ENCODE measurements at places on chromosomes 13 and 19.

DNA sequence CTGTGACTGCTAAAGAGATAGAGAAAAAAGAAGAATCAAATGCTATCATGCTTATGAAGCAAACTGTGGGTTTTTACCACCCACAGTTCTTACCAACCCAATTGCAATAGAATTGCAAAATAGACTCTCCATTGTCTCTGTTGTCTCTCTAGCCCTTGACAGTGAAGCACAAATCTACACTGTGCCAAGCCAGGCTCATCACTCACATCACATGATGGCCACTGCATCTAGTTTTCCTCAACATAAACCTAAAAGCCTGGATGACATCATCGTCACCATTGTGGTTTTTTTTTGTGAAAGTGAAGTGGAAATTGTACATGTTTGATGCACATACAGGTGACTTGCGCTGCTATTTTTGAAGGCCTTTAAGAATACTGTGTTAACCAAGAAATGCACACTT, 56.1 kb downstream of the KL start:
- H3K27ac ChIP-seq, result no peak overlapping the region
- DNase-seq, result no peak
- H3K36me3 ChIP-seq, result no peaks in the 10 kb centered on the region
- H3K27me3 ChIP-seq, result no peaks in the 10 kb centered on the region
- H3K4me1 ChIP-seq, result no peaks in the 10 kb centered on the region

GRCh38 chr13:102708211-102708610, 13.4 kb upstream of the METTL21C start:
- H3K4me1 ChIP-seq, result no peaks in the 10 kb centered on the region
- no peaks in the 10 kb centered on the region for H3K36me3 ChIP-seq
- H3K4me3 ChIP-seq, result no peak overlapping the region
- H3K27me3 ChIP-seq, result peaks cover 31% of the 10 kb centered on the region
- DNase-seq, result no peak

DNA sequence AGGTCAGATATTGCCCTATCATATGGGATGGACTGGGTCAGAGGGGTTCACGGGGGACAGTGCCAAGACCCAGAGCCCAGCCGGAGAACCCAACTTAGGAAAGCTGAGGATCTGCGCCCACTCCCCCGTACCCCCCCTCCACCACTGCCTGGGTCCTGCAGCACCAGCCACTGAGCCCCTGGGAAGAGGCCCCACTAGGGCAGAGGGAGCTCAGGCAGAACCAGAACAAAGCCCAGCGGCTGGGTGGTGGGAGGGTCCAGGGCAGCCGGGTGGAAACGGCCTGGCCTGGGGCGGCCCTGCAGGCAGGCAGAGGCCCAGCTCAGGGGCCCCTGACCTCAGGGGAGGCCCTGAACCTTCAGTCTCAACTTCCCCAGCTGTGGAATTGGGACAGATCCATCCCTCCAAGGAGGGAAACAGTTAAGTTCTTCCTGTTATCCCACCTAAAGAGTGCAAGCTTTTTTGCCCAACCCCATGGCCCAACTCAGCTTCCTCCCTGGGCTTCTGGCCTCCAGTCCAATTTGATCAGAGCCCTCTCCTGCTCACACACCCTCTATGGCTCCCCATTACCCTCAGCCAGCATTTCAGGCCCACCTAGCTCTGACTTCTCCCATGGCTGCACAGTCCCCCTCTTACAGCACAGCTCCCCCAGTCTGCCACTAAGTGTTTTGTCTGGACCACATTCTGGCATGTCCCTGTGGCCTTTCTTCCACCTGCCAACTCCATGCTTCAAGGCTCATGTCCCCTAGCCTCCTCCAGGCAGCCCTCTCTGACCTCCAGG, 3.1 kb downstream of the NR2F6 start:
- no peak overlapping the region for H3K27ac ChIP-seq
- no peaks in the 10 kb centered on the region for H3K27me3 ChIP-seq
- no peak for DNase-seq
- H3K4me3 ChIP-seq, result no peak overlapping the region

DNA sequence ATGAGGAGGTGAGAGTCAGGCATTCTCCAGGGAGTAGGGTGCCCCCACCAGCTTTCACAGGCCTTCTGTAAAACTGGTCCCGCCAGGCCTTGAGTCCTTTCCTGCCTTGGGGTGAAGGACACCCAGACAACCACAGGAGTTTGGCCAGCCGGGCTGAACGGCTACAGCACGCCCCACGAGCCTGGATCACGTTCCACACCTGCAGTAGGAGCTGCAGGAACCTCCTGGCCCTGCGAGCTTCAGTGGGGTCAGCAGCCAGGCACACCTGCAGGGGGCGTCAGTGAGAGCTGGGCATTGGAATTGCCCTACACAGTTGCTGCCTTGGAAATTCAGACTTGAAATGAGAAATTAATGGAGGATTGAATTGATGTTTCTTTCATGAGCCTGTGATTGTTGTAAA, 45.7 kb downstream of the COL4A2 start:
- no peak overlapping the region for H3K4me3 ChIP-seq
- no peak for DNase-seq

GRCh38 chr19:18309525-18310064, 13.3 kb downstream of the LSM4 start:
- no peak overlapping the region for H3K27ac ChIP-seq
- H3K4me3 ChIP-seq, result no peak overlapping the region
- peaks cover 31% of the 10 kb centered on the region for H3K36me3 ChIP-seq
- H3K27me3 ChIP-seq, result no peaks in the 10 kb centered on the region
- H3K4me1 ChIP-seq, result peaks cover 25% of the 10 kb centered on the region
- no peak for DNase-seq

GRCh38 chr13:114096031-114096485, 36.4 kb downstream of the RASA3 start:
- H3K4me3 ChIP-seq, result peak overlapping the region; percentile 72
- peak overlapping the region; percentile 92 for H3K27ac ChIP-seq
- peaks cover 74% of the 10 kb centered on the region for H3K4me1 ChIP-seq
- no peak for DNase-seq
- peaks cover 28% of the 10 kb centered on the region for H3K36me3 ChIP-seq
- no peaks in the 10 kb centered on the region for H3K27me3 ChIP-seq

GRCh38 chr19:5360003-5360780, 19.6 kb upstream of the PTPRS start:
- no peak overlapping the region for H3K27ac ChIP-seq
- no peaks in the 10 kb centered on the region for H3K4me1 ChIP-seq
- H3K4me3 ChIP-seq, result no peak overlapping the region
- peaks cover 44% of the 10 kb centered on the region for H3K27me3 ChIP-seq

GRCh38 chr19:11699931-11700794, 38.6 kb downstream of the ZNF823 start:
- no peak overlapping the region for H3K4me3 ChIP-seq
- H3K27me3 ChIP-seq, result peaks cover 12% of the 10 kb centered on the region
- H3K4me1 ChIP-seq, result peaks cover 4% of the 10 kb centered on the region

DNA sequence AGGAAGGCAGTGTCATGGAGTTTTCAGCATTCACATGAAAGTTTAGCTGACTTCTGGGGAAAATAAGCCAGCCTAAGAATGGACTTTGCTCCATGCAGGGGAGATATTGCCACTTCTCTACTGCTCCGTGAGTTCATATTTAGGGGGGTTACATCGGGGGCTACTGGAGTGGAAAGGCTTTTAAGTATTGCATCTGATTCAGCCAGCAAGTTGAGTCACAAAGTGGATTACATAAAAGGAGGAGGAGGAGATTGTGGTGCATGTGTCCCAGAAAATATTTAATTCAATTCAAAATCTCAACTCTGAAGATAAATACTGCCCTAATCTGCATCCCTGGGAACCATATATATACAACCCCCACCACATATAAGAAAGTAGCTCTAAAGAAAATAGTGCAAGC, 617.2 kb downstream of the DCT start:
- no peak overlapping the region for H3K4me3 ChIP-seq
- peaks cover 8% of the 10 kb centered on the region for H3K27me3 ChIP-seq
- H3K4me1 ChIP-seq, result no peaks in the 10 kb centered on the region

DNA sequence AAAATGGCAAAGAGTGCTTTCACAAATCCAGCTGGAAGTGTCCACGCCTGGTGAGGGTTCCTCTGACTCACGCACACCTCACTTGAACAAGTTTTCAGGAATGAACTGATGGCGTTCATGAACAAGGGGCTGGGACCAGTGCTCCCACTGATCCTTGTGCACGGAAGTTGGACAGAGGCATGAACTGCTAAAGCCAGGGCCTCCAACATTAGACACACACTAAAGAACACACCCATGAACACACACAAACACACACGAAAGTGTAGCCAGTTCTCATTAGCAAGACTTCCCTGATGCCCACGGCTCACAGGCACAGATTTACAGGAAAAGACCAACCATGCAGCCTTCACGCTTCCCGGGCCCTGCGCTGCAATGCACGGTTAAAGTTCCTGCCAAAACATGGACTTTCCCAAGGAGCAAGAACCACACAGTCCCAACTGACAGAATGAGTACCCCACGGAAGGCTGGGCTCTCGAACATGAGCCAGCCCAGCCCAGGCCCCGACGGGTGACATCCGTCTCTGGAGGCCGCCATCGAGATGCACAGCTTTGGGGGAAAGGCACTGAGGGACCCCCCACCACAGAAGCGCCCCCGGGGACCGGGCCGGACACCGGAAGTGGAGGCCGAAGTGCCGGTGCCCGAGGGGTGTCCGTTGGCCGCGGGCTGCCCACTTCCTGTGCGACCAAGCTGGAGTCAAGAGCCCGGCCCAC, 808 bp downstream of the DNMT1 start:
- H3K4me3 ChIP-seq, result peak overlapping the region; percentile 91
- no peak for DNase-seq
- peaks cover 35% of the 10 kb centered on the region for H3K4me1 ChIP-seq
- no peaks in the 10 kb centered on the region for H3K27me3 ChIP-seq
- H3K36me3 ChIP-seq, result peaks cover 28% of the 10 kb centered on the region

DNA sequence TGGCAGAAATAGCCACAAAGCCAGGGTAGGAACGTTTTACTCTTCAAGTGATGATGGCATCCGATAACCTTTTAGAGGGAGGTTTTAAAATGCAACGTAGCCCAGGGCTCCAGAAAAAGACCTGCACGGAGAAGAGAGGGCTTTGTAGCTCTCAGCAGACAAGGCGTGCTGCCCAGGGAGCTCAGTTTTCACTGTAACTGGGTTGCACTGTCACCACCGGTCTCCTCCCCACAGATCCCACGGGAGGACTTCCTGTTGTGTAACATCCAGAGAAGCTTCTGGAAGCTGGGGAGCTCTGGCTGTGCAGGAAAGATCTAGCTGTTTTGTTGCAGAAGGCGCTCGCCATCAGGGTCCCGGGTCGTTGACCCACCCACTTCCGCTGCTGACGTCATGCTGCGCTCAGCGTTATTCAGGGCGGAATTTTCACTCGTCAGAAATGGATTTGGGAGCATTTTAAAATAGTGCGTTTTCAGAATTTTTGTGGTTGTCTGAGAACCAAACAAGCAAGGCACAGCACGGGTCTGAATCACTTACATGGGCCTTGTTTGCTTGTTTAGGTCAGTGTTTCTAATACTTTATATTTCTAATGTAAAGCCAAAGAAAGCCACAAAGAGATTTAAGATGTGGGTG, 50.8 kb downstream of the ATP11A start:
- H3K27ac ChIP-seq, result no peak overlapping the region
- H3K36me3 ChIP-seq, result peaks cover 2% of the 10 kb centered on the region
- no peak overlapping the region for H3K4me3 ChIP-seq
- H3K27me3 ChIP-seq, result no peaks in the 10 kb centered on the region
- H3K4me1 ChIP-seq, result peaks cover 26% of the 10 kb centered on the region

DNA sequence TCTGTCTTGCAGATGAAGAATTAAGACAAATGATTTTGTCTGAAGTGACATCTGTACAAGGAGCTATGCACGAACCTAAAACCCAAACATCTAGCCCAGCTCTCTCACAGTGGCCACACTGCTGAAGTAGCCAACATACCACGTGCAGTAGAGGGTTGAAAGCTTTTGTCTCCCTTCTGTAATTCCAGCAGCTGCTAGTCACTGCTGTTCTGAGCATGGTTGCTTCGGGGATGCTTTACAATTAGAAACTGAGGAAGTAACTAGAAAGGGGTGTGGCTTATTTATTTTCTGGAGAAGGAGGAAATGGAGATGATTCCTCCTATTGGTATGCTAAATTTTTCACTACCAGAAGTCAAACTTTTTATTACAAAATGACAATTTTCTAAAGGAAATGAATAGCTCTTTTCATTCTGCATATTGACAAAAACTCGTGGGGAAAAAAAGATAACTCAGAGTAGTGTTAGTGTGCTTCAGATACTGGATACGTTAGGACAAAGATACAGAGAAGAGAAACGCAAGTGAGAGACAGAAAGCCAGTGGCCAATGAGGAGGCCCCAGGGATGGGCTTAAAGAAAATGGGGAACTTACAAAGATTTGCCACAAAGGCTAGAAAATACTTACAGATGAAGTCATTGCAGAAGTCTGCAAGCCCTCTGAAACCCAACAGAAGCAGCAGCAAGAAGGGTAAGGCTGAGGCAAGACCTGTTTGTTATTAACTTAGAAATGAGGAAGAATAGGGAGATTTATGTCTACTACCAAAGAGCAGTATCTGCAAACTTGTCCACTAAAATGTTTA, 192.7 kb upstream of the MIR17HG start:
- no peaks in the 10 kb centered on the region for H3K4me1 ChIP-seq
- no peak overlapping the region for H3K4me3 ChIP-seq
- H3K27ac ChIP-seq, result no peak overlapping the region
- H3K36me3 ChIP-seq, result peaks cover 2% of the 10 kb centered on the region
- no peak for DNase-seq
- H3K27me3 ChIP-seq, result peaks cover 22% of the 10 kb centered on the region

- no peaks in the 10 kb centered on the region for H3K27me3 ChIP-seq
- peaks cover 28% of the 10 kb centered on the region for H3K4me1 ChIP-seq
- peaks cover 27% of the 10 kb centered on the region for H3K36me3 ChIP-seq
- peak within 1 kb of the TSS; percentile 98 for H3K27ac ChIP-seq
- H3K4me3 ChIP-seq, result peak within 1 kb of the TSS; percentile 99
Measured at GRCh38 chr19:40444000-40444824, at the start of gene SERTAD3. SERTAD3 (minus strand) TSS chr19:40444335; CDS start chr19:40442080, 2,255 bp downstream.

DNA sequence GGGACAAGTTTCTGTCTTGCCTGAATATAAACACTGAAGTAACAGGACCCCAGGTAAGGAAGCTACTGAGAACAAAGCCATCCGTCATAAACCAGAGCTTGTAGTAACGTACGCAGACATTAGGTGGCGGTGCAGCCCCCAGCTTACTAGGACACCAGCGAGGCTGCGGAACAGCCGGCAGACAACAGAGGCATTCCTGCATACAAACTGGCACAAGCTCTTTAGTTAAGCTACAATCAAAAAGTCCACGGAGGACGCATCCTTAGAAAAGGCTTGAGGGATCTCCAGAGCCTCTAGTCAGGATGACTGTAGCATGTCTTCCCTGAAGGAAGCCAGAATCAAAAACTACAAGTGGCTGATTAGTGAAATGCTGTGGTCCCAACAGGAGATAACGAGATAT, 26.2 kb downstream of the ZNF160 start:
- H3K36me3 ChIP-seq, result peaks cover 33% of the 10 kb centered on the region
- no peak overlapping the region for H3K4me3 ChIP-seq
- no peak overlapping the region for H3K27ac ChIP-seq
- no peak for DNase-seq

DNA sequence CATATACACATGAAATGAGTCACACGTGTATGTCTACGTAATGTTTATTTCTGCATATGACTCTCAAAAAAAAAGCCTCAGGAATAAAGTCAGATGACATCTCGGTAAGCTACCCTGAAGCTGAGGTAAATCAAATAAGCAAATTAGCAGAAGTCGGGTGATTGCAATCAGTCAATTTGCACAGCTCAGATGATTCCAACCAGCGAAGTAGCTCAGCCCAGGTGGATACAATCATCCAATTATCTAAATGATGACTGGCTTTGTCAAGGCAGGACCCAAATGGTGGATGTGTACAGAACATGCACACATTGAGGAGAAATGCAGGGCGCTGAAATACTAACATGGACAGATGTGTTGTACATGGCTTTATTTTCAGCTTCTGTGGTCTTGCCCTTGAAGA, 148.5 kb downstream of the ZNF486 start:
- H3K27me3 ChIP-seq, result no peaks in the 10 kb centered on the region
- H3K4me1 ChIP-seq, result no peaks in the 10 kb centered on the region
- H3K4me3 ChIP-seq, result no peak overlapping the region
- DNase-seq, result no peak
- no peaks in the 10 kb centered on the region for H3K36me3 ChIP-seq

GRCh38 chr13:33262062-33262487, 23.5 kb downstream of the STARD13 start:
- no peak for DNase-seq
- no peak overlapping the region for H3K27ac ChIP-seq
- no peaks in the 10 kb centered on the region for H3K4me1 ChIP-seq
